Adrenal gland (tissue), 19 donors: ENCODE measurements at places on chromosomes 11 and 22. TPM values are rescaled to one million over a fixed set of nuclear protein-coding genes. Genes with fewer than 3 reads are reported as not detected.
A peak's percentile ranks its signal among the peaks of the same experiment; 100 is the strongest.

Gene CDC42BPG
- total RNA-seq, result 9.1 TPM

Gene HOATZ
- total RNA-seq, result not detected

DNA sequence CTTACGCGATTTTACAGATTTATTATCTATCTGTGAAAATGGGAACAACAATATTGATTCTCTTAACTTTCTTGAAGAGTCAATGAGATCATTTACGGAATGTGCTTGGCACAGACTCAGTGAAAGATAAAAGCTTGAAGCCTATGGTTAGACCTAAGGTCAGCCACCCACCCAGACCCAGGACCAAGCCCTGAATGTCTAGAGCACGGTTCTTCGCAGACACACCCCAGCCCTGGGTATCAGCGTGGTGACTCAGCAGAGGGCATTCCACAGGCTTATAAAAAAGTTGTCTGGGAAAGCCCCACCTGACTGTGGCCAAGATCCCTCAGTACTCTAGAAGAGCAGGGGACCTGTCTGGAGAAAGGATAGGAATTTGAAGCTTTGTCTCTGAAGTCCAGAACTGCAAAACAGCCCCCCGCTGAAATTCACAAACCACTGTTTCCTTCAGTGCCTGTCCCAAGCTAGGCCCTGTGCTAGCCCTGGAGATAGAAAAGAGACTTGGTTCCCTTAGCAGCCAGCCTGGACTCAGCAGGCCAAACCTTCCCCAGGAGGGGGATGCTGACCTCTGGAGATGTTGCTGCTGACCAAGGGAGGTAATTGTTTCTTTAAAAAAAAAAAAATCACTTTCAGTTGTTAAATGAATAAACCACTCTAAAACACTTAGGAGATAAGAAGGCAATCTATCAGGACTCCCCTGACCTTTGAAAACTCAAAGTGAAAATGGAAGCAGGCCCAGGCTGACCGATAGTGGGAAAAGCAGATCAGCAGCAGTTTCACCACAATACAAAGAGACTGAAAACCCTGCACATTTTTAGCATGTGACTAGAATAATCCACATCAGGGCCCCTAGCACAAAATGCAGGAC is 114.0 kb downstream of the ABTB2 start:
- H3K4me1 ChIP-seq, result peaks cover 11% of the 10 kb centered on the region
- peak overlapping the region; percentile 66 for H3K27ac ChIP-seq
- peak; percentile 48 for DNase-seq
- H3K27me3 ChIP-seq, result no peaks in the 10 kb centered on the region

DNA sequence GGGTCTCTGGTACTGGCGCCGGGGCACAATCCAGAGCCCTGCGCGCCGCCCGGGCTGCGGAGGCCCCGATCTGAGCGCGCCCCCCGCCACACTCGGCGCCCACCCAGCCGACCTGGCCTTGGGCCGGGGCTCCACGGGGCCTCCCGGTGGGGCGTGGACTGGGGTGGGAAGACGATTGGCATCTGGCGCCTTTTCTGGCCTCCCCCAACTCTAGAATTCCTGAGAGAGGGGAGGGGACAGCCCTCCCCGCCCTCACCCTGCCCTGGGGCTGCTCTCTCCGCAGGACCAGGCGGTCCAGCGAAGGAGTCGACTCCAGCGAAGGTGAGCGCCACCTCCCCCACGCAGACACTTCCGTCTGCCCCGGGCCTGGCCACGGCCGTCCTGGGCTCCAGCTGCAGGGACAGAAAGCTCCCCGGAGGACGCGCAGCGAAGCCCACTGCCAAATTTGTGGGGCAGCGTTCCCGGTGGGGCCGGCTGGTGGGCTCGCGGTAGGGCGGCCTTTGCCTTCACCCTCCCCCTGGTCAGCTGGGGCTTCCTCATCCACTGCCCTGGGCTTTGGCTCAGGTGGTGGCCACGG is 593 bp downstream of the SSH3 start:
- H3K27ac ChIP-seq, result no peak overlapping the region
- H3K27me3 ChIP-seq, result no peaks in the 10 kb centered on the region
- H3K36me3 ChIP-seq, result no peaks in the 10 kb centered on the region
- H3K4me1 ChIP-seq, result peaks cover 15% of the 10 kb centered on the region
- H3K4me3 ChIP-seq, result peak overlapping the region; percentile 26

- peaks cover 14% of the 10 kb centered on the region for H3K4me1 ChIP-seq
- no peak for DNase-seq
- H3K4me3 ChIP-seq, result no peak overlapping the region
Observed at GRCh38 chr11:35723913-35724312, 61.3 kb downstream of the TRIM44 start.

GRCh38 chr11:16804104-16804947 is 65.9 kb downstream of the C11orf58 start:
- H3K36me3 ChIP-seq, result no peaks in the 10 kb centered on the region
- no peak overlapping the region for H3K4me3 ChIP-seq
- no peak for DNase-seq
- no peaks in the 10 kb centered on the region for H3K27me3 ChIP-seq
- H3K4me1 ChIP-seq, result peaks cover 13% of the 10 kb centered on the region

DNA sequence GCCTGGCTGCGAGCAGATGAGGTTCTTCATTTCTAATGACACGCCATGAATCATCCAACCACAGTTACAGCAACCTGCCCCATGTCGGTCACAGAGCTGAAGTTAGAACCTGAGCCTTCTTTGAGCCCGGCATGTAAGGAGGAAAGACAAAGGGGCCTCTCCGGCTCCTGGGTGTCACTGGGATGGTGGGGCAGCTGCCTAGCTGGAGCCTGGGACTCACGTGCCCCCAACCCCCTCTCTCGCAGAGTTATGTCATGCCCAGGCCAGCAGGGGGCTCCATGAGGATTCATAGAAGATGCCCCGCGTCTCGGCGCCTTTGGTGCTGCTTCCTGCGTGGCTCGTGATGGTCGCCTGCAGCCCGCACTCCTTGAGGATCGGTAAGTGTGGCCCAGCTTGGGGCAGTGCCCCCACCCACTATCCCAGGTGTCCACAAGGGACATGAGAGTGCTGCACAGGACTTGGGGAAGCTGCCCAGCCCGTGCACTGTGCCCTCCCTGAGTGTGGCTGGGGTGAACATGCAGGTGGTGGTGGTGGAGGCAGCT is 148.5 kb downstream of the GRIK4 start:
- H3K36me3 ChIP-seq, result no peaks in the 10 kb centered on the region
- no peak overlapping the region for H3K4me3 ChIP-seq
- DNase-seq, result peak; percentile 28
- no peak overlapping the region for H3K27ac ChIP-seq
- H3K27me3 ChIP-seq, result no peaks in the 10 kb centered on the region
- H3K4me1 ChIP-seq, result no peaks in the 10 kb centered on the region
